NCI-H1105 (cell line): ENCODE measurements at places on chromosomes 1 and 21.

- no peak for DNase-seq
Measured at GRCh38 chr1:153944827-153945117, 1.7 kb downstream of the DENND4B start.

DNA sequence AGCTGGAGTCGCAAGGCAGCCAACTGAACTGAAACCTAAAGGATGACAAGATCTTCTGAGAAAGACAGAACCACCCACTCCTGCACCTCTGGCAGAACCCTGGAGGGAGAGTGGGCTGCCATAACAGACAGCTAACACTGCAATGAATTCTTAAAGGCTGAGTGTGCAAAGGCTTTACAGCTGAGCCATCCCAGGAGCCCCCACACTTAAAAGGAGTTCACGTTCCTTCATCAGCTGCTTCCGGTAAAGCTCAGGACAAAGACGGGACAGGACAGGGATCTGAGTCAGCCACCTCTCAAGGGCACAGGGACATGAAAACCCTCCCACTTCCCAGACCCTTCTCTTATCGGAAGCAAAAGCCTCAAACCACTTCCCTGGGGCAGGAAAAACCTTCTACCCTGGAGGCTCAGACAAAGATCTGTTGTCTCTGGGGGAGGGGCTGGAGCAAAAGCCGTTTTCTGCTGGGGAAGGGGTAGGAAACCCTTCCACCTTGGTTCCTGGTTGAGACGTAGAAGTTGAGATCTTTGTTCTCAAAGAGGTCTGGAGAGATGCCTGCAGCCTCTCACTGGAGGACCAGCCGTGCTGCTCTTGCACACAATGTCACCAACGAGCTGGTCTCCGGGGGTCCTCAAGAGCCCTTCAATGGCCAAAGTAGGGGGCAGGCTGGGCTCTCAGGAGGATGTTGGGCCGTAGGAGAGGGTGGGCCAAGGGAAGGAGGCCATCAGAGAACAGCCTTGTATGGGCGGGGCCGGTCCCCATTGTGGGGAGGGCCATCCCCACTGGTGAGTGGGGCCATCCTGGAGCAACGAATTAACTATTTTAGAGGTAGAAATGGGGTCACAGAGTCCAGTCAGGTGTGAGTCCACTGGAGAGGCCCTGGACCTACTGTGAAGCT is 452.4 kb downstream of the PTPRU start:
- DNase-seq: no peak

DNA sequence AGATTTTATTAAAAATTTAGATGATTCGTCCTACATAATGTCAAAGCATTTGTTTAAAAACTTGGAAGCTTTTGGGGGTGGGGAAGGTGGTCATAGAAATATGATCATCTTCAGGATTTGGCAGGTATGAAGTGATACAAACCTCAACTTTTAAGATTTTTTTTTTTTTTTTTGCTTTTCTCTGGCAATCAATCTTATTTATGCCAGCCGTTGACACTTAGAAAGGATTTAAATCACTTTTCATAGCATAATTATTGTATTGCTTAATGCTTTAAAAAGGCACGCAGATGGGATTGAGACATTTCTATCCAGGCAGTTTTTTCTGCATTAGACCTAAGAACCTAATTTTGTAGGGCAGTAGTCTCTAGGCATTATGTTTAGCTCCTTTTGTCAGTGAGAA is 19.7 kb downstream of the MRPS6 start:
- no peak for DNase-seq

DNA sequence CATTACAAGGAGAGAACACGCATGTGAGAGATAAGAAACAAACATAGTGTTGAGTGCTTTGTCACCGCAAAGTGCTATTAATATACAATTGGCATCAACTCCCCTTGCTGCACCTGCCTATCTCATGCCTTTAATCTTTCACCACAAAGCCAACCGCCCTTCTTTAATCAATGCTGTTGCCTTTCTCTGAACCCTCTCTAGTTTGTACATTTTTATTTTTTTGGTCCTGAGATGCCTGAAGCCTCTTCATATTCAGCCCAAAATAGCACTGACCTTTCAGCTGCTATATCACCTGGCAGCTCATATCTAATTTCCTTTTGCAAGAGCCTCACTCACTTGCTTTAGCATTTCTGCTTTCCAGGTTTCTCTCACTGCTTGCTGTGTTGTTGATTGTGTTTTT is 504.7 kb downstream of the NUF2 start:
- DNase-seq: peak; percentile 90

GRCh38 chr21:36005018-36005417 is 55.3 kb downstream of the SETD4 start:
- no peak for DNase-seq

DNA sequence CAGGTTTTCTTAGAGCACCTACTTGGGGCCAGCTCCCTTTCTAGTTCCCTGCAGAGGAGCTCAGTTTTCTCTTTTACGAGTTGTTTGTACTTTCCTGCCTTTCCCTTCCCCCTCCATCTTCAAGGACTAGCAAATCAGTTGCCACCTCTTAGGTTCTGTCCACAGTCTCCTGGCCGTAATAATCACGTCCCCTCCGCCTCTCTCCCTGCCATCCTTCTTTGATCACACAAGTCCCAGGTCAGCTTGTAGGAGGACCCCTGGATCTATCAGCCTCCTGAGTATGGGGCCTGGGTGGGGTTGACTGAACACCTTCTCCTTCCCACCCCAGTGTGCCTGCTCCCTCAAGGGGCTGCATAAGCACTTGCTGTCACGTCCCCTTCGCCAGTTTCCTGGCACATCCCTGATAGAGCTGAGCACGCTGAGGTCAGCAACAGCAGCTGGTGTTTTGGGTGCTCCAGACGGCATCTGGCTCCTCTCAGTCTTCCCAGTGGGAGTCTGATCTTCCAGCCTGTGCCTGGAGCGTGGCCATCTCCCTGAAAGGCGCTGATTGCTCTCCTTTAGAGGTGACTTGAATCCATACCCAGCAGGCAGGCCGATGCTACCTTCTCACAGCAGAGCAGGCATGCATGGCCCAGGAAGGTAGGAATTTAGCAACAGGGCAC is 216.1 kb upstream of the TMEM51 start:
- DNase-seq: no peak

DNA sequence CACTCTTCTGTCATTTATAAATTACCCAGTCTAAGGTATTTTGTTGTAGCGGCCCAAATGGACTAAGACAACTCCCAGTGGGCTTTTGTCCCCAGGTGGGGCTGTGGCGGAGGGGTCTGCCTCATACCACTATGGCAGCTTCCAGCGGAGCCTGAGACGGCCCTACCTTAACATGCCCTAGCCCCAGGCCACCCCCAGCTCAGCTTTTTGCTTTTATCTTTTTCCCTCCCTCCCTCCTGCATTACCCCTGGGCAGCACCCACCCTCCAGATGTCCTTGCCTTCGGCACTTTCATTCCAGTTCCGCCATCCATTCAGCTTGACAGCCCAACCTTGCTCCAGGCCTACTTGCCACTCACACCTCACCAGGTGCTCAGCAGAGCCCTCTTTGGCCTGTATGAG is 307.3 kb downstream of the PTPRU start:
- no peak for DNase-seq

GRCh38 chr1:211633524-211633846 is 41.9 kb downstream of the NEK2 start:
- no peak for DNase-seq

GRCh38 chr1:149962039-149962647 is 25.5 kb upstream of the MTMR11 start:
- peak; percentile 63 for DNase-seq

- DNase-seq: no peak
Measured at GRCh38 chr1:19854866-19855265, 27.3 kb upstream of the OTUD3 start.

GRCh38 chr1:64934115-64934877 is 32.1 kb downstream of the JAK1 start:
- no peak for DNase-seq

GRCh38 chr1:72369069-72369757 is 86.9 kb upstream of the NEGR1 start:
- DNase-seq: no peak
